ENCODE measurements at places on chromosomes 2 and 18.
A peak's percentile ranks its signal among the peaks of the same experiment; 100 is the strongest.

DNA sequence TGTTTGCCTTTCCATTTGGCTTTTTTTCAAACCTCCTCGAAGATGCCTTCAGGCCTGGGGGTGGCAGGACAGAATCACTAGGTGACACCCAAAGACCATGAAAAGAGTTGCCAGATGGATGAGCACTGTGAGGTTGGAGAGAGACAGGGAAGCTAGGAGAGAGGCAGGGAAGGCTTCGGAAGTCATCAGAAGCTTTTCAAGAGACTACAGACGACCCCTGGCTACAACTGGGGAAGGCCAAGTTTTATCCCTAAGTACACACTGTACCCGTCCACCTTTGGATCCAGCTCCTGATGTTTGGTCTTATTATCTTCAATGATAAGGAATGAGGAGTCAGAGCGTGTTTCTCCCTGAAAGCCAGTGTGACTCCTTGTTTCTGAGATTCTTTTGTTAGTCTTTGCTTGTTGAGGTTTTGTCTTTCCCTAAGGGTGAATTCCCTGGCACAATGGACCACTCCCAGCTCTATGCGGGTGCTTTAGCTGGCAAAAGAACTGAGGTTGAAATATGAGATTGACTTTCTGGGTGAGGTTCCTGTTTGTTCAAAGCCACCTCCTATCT is 33.4 kb upstream of the SLC9A2 start:
- DNase-seq: no peak

GRCh38 chr2:45688479-45689298 is 37.2 kb downstream of the PRKCE start:
- peak; percentile 38 for DNase-seq

DNA sequence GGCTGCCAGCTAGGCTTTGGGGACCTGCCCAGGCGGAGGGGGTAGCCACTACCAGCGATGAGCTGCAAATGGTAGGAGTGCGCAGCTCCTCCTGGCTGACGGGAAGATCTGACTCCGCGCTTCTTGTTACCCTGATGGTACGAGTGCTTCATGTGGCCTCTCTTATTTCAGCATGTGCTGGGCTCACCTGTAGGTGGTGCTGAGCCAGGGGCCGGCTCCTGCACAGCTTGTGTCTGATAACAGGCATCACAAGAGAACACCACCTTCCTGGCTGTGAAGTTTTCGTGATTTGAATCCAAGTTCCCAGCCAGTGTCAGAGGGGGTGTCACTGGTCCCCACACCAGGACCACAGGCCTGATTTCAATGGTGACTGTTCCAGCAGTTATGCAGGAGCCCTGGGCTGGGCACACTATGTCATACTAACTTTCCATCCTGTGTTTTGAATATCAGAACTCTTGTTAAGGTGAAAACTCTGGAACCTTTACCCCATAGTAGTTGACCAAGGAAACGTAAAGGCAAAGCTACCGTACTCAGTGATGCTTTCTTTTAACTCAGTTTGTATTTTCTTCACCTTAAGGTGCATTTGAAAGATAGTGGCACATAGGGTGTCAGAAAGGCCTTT is 28.0 kb downstream of the APCDD1 start:
- no peak for DNase-seq

DNA sequence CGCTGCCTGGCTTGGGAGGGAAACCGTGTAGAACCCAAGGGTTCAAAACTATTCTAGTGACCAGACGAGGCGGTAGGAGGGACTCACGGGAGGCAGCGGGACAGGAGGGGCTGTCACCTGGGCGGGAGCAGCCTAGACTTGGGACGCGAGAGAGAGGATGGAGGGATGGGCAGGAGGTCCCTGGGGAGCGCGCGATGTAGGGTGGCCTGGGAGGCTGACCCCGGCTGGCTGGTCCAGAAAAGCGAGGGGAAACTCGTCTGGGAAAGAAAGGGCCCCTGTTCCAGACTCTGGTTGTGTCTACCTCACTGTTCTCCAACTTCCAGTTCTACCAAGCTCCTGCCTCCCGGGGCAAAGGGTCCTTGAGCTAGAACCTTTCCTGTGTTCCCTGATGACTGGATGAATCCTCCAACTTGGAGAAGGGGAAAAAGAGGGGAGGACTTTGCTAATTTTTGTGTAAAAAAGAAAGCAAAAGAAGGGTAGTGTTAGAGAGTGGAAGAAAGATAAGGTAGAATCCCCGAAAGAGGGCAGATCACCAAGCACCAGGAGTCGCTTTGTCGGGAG is 1.4 kb downstream of the DOK6 start:
- no peak for DNase-seq

DNA sequence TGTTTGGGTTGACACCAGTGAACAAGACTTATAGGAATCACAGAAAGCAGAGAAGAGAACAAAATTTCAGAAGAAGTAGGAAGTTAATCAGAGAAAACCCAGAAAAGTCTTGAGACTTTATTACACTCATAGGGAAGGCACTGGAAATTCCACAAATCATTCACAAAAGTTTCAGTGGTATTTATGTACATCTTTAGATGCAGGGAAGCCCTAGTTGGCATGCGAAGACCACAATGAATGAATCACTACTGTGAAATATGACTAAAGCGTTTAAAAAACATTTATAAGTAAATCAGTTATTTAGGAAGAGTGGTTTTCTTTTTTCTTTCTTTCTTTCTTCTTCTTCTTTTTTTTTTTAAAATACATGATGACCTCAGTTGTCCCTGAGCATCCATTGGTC is 105.1 kb downstream of the NUP35 start:
- peak; percentile 72 for DNase-seq

DNA sequence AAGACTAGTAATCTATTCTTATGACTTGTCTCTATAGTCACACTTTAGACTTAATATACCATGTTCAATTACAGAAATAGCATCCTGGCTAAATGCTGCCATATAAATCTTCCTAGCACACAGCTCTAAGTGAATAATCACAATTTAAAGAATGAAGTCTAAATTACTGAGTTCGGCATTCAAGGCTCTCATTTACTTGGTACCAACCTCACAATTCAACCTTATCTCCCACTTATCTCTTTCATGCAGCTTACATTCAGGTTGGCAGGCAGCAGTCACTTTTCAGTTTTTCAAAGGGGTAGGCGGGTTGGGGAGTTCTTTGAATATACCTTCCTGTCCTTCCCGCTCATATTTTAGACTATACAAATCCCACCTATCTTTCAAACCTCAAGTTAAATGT is 1.5 kb downstream of the MMADHC start:
- no peak for DNase-seq

DNA sequence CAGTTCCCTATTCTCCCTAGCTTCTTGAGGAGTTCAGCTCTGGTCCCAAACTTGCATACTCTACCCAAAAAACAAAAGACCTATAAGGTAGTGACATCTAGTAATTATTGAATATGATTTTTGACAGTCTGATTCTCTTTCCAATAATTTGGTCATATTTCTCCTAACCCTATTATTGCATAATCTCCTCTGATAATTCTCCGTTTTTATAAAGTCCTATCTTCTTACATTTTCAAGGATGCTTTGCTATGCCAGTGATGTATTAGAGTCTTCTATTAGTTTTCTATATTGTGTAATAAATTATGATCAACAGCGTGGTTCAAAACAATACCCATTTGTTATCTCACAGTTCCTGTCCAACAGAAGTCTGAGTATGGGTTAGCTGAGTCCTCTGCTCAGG is 426.3 kb downstream of the BCL11A start:
- no peak for DNase-seq

Data from fibroblast of skin of abdomen (primary cell).